ENCODE measurements at places on chromosomes 6 and 20. TPM values are rescaled to one million over a fixed set of nuclear protein-coding genes. Genes with fewer than 3 reads are reported as not detected.
A peak's percentile ranks its signal among the peaks of the same experiment; 100 is the strongest.

The SLC17A2 gene
- not detected for total RNA-seq

The PLTP gene
- 8.8 TPM for total RNA-seq

DNA sequence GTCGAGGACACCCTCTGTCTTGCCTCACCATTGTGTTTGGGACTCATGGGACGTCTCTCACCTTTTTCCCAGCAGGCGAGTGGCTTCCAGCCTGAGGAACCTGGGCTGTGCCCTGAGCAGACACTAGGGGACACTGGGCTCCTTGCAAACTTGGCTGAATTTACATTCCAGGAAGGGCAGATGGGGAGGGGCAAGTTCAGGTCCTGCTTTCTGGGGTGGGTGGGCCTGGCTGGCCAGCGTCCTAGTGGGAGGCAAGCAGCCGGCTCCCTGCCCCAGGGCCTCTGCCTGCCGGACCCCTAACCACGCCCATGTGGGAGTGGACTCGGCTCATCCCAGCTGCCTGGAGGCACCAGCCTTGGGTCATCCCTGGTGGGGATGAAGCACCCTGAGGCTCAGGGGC lies 48.2 kb upstream of the MLN start:
- H3K27me3 ChIP-seq = peaks cover 34% of the 10 kb centered on the region
- no peaks in the 10 kb centered on the region for H3K36me3 ChIP-seq
- H3K27ac ChIP-seq = no peak overlapping the region
- no peak overlapping the region for H3K4me3 ChIP-seq
- no peak for DNase-seq

DNA sequence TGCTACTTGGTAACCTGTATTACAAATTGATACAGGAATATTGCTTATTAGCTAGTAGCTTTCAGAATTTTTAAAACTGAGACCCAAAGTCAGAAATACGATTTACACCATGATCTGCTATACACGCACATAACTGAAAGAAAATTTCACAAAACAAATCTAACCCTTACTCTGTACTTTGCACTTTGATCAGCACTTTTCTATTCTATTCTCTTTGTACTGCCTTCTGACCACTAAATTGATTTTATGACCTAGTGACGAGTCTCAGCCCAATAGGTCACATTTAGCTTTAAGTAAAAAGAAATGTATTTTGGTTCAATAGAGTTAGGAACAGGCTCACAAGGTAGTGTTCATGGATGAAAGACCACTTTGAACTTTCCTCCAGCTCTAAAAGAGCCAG lies 252.5 kb downstream of the TBX18 start:
- H3K27ac ChIP-seq = no peak overlapping the region
- no peak for DNase-seq
- no peaks in the 10 kb centered on the region for H3K36me3 ChIP-seq
- H3K4me1 ChIP-seq = no peaks in the 10 kb centered on the region
- no peak overlapping the region for H3K4me3 ChIP-seq

GRCh38 chr6:111802015-111802414 lies 71.2 kb downstream of the FYN start:
- DNase-seq = no peak
- H3K4me1 ChIP-seq = peaks cover 80% of the 10 kb centered on the region
- peak overlapping the region; percentile 34 for H3K4me3 ChIP-seq
- H3K36me3 ChIP-seq = peaks cover 5% of the 10 kb centered on the region

DNA sequence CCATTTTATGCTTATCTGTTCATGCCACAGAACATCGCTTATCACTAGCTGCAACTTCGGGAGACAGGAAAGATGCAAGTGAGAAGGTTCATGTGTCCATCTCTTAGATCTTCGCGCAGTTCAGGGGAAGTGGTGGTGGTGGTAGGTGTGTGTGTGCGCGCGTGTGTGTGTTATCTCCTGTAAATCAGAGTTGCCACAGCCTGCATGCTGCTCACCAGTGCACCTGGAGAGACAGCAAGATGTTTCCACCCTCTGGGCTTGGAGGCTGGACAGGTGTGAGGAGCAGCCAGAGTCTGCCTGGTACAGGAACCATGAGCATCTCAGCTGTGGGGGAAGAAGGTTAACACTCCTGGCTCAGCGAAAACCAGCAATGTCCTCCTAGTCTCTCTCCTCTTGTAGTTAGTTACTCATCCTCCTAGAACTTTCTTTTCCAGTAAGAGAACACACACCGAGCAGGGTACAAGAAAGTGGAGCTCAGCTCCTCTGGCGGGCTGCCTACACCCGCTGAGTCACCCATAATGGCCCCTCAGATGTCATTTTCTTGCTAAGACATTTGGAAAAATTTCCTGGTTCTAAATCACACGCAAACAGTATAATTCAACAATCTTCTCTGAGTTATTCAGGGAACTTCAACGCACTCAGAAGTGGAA lies 5.1 kb upstream of the TUBB1 start:
- no peak for DNase-seq
- peaks cover 40% of the 10 kb centered on the region for H3K4me1 ChIP-seq
- H3K36me3 ChIP-seq = no peaks in the 10 kb centered on the region
- no peak overlapping the region for H3K4me3 ChIP-seq
- no peaks in the 10 kb centered on the region for H3K27me3 ChIP-seq

DNA sequence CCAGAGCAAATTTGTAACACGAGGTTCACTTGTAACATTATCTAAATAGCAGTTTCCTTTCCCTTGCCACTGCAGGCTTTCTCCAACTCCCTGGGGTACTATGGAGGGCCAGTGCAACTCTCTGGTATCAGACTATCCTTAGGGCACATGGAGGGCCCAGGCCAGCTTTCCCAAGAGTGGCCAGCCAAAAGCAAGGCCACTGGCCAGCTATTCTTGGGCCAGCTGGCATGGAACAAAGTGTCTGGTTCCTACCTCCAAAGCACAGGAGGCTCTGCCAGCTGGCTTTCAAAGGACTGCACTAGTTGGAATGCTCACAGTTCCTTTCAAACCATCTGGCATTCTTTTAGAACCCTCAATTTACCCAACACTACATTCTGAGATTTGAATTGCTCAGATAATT lies 8.7 kb downstream of the RNF24 start:
- H3K27ac ChIP-seq = no peak overlapping the region
- H3K4me3 ChIP-seq = no peak overlapping the region
- no peaks in the 10 kb centered on the region for H3K36me3 ChIP-seq
- DNase-seq = no peak

DNA sequence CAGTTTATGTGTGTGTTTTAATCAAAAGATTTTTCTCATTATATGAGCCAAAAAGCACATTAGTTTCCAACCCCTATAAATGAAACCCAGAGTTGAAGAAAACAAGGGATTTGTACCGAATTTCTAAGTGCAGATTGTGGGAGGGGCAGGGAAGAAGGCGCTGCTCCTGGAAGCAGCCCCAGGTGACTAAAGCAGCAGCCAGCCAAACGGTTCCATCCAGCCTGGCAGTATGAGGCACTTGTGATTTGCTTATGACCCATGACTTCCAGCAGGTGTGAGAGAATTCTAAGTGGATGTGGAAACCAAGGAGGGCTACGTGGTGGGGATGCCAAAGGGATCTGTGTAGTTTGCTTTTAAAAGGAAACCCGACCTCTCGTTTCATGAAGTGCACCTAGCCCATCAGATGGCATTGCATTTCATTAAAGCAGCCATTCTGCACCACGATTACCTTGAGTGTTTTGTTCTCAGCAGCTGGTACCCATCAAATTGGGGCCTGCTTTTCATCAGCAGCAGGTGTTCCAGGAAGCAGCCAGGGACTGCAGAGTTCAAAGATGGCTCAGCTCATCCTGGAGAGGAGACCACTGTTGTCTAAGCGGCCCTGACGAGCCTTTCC lies 79.1 kb downstream of the DTD1 start:
- DNase-seq = no peak
- peaks cover 4% of the 10 kb centered on the region for H3K4me1 ChIP-seq
- H3K27ac ChIP-seq = no peak overlapping the region
- H3K36me3 ChIP-seq = no peaks in the 10 kb centered on the region

The TMEM170B gene
- total RNA-seq = 1.4 TPM

The OXT gene
- total RNA-seq = not detected

DNA sequence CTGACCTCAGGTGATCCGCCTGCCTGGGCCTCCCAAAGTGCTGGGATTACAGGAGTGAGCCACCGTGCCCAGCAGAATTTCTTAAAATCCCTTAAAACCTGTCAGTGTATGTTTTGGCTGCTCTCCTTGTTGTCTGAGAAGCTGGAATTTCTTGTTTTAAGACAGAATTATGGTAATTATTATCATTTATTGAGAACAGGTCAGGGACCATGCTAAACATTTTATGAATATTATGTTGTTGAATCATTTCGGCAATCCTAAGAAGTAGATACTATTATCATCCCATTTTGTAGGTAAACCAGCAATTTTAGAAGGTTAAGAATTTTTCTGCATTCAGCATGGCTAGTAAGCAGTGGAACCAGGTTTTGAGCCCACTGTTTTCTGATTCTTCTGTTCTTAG lies 86.1 kb upstream of the AKIRIN2 start:
- H3K4me3 ChIP-seq = no peak overlapping the region
- no peaks in the 10 kb centered on the region for H3K4me1 ChIP-seq
- H3K27me3 ChIP-seq = peaks cover 10% of the 10 kb centered on the region
- no peak for DNase-seq

- H3K4me1 ChIP-seq = no peaks in the 10 kb centered on the region
- H3K27ac ChIP-seq = no peak overlapping the region
- no peaks in the 10 kb centered on the region for H3K36me3 ChIP-seq
- DNase-seq = no peak
- H3K27me3 ChIP-seq = peaks cover 22% of the 10 kb centered on the region
- H3K4me3 ChIP-seq = no peak overlapping the region
These were observed 107.7 kb upstream of the RALGAPA2 start for GRCh38 chr20:20820104-20820503.

The WFDC10B gene
- total RNA-seq = not detected

Data from natural killer cell treated with Interleukin-12 subunit alpha and Interleukin-12 subunit beta and Interleukin-15 and Interleukin-18, amount 100 ng/mL, for 72 hours (primary cell).